ENCODE measurements at places on chromosomes 16 and 17.

DNA sequence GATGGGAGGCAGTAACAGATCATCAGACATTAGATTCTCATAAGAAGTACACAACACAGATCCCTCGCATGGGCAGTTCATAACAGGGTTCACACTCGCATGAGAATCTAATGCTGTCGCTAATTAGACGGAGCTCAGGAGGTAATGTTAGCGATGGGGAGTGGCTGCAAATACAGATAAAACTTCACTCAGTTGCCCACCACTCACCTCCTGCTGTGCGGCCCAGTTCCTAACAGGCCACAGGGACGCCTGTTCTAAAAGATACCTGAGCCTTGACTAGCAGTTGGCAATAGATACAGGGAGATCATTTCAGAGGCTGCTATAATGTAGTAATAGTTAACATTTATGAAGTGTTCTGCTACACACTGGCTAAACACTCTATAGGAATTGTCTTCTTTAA is 4.9 kb downstream of the PTRH2 start:
- no peak for DNase-seq

- DNase-seq: no peak
Measured at GRCh38 chr16:85525420-85526184, 87.5 kb upstream of the GSE1 start.

GRCh38 chr16:53091466-53092211 is 36.8 kb downstream of the CHD9 start:
- peak; percentile 87 for DNase-seq

GRCh38 chr16:84675423-84675822 is 24.4 kb upstream of the USP10 start:
- no peak for DNase-seq

- DNase-seq: no peak
Measured at GRCh38 chr17:54839447-54839846, 61.2 kb upstream of the TOM1L1 start.

GRCh38 chr17:58305626-58306025 is 23.0 kb downstream of the TSPOAP1 start:
- DNase-seq: no peak

- DNase-seq: no peak
Measured at GRCh38 chr17:2608350-2608913, 15.0 kb downstream of the PAFAH1B1 start.

GRCh38 chr17:30495586-30495985 is 18.4 kb downstream of the GOSR1 start:
- no peak for DNase-seq

GRCh38 chr16:89101303-89102040 is 7.8 kb downstream of the ACSF3 start:
- DNase-seq: no peak

DNA sequence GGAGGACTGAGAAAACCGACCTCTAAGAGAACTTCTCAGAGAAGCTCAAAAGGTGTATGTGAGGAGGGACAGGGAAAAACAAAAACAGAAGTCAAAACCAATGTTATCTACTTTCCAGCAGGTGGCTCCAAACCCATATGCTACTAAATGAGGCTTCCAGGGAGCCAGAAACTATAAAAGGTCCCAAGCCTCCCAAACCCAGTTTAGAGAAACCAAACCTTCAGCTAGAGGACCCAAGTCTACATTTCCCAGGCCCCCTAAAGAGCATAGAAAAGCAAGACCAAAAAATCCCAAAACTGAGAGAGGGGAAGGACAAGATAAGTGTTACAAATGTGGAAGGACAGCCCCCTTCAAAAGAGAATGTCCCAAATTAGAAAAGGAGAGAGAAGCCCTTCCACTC is 3.7 kb downstream of the HPR start:
- peak; percentile 7 for DNase-seq

GRCh38 chr17:3792481-3792880 is 8.5 kb downstream of the ITGAE start:
- DNase-seq: no peak

DNA sequence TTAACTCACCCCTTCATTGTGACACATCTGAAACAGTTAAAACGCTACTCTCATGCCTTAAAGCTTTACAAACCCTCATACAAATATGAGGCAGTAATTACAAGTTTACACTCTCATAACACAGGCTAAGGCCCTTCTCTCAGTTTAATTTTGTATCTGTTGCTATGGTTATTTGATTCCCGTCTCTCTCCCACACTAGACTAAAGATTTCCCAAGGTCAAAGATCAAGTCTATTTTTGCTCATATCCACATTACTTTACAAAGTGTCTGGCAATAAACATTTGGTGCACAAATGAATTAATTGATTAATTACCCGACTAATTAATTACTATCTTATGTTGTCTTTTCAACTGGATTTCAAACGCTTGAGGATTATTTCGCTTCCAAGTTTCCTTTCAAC is 86.4 kb upstream of the MYOCD start:
- DNase-seq: no peak

DNA sequence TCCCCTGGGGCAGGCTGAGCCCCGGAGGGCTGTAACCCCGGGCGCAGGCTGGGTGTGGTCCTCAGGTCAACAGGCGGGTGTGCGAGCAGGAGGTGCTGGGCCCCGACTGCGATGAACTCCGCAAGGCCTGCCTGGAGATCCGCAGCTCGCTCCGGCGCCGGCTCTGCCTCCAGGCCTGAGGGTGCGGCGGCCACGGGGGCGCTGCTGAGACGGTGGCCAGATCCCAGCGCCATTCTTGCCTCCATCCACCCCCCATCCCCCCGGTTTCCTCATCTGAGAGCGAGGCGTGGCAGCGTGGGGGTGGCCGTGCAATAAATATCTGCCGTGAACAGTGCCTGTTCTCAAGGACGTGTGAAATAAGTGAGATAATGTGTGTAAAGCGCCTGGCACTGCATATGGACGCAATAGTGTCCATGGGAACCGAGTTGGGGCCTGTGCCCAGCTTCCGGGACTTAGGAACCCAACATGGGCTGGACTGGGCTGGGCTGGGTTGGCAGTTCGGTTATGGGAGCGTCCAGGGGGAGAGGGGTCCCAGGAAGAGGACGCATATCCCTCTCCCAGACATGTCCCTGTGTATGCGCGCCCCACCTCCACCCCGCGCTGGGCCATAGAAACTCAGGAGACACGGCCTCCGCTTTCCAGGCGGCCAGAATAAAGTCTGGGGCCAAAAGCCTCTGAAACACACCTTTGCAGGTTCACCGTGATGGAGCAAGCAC is 15.0 kb downstream of the ZNF213 start:
- peak; percentile 47 for DNase-seq

DNA sequence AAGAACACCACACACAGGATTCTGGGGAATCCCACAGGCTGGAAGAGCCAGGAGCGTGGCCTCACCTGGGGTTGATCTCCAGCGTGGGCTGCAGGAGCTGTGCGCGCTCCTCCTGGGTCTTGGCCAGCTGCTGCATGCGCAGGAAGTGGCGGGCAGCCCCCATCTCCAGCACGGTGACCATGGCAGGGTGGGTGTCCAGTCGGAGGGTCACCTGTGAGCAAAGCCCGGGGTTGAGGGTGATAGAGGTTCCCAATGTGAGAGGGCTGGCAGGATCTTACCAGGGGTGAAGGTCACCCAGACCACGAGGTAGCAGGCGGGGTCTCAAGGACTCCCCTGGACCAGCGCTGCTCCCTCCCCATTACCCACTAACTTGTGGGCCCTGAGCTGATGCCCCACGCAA is 7.4 kb downstream of the DNASE1 start:
- no peak for DNase-seq

DNA sequence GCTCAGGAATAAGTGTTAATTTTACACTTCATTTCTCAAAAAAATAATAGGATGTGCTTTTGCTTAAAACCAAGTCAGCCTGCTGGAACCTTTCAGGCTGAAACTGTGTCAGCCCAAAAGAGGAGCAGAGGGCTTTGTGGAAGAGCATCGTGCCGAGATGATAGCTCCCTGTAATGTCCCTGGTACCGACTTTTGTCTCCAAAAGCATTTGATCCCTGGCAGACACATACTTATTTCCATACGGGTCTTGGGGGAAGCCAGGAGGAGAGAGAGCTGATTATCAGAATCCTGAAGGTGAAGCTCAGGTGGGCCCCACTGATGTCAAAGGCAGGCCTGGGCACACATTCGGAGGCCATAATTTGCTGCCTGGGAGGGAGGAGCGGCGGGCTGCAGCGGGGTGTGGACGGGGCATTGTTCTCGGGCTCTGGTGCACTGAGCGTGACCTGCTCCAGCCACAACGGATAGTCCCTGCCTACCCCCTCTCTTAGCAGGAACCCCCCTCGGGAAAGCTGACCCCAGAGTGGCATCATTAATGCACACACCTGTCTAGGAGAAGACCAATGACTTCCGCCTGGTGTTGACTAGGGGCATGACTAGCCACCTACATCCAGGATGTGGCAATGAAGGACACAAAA is 155.9 kb downstream of the C16orf78 start:
- DNase-seq: no peak

DNA sequence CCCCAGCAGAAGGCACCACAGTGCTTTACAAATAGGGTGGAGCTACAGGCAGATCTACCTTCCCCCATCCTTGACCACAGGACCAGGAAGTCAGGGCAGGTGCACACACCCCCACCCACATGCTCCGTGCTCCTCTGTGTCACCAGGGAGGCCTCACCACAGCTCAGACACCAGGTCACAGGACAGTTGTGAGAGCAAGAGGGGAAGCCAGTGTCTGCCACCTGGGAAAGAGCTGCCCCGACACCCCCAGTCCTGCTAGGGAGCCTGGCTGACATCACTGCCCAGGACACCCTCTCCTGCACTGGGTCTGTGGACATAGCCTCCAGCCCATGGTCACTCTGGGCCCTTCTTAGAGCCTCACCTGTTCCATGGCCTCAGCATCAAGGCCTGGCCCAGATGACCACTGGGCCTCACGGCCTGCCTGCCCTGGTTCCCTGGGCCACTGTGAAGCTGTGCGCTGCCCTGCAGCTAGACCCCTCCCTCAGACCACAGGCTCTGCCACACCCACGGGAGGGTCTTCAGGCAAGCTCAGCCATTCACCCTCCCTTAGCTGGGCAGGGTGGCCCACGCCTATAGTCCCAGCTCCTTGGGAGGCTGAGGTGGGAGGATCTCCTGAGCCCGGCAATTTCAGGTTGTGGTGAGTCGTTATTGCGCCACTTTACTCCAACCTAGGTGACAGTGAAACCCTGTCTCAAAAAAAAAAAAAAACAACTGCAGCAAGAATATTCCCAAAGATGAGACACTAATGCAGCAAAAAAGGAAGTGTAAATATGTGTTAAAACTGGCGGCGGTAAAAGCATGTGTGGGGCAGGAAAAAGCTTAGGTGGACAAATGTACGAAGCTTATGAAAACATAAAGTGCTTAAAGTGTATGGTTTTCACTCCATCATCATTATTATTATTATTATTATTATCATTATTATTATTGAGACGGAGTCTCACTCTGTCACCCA is 14.2 kb downstream of the POLR3K start:
- DNase-seq: no peak

GRCh38 chr16:82583422-82583821 is 43.3 kb upstream of the CDH13 start:
- DNase-seq: no peak

- no peak for DNase-seq
Measured at GRCh38 chr16:9763505-9763904, 418.7 kb downstream of the GRIN2A start.

GRCh38 chr17:1013729-1014090 is 16.8 kb downstream of the TIMM22 start:
- DNase-seq: no peak

GRCh38 chr16:471353-472198 is 46.1 kb downstream of the RAB11FIP3 start:
- DNase-seq: no peak

DNA sequence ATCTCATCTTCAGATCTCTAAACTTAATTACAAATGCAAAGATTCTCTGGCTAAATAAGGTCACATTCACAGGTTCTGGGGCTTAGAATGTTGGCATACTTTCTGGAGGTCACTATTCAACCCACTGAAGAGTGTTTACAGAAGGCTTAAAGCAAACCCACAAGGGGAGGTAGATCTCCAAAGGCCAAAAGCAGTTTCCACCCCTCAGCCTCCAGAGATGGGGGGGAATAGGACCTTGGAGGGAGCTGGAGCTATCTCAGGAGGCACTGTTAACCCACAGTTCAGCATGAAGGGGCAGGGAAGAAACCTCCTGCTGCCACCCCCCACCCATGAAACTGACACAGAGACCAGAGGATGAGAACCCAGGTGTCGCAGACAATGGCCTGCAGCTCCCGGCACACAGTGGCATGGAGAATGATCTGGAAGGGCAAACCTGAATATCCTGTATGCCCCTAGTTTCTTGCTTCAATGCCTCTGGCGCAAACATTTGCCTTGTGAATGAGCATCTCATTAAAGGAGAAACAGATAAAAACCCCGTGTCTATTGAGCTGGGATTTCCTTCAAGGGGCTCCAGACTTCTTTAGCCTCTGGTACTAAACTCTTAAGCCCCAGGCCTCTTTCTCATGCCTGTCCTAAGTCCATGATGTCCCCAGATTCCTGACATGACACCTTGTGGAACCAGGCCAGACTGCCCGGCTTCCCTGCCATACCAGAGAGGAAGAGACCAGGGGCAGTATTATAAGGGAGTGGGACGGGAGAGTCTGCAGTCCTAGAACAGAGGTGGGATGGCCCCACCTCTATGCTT is 103.1 kb upstream of the CDH5 start:
- no peak for DNase-seq

DNA sequence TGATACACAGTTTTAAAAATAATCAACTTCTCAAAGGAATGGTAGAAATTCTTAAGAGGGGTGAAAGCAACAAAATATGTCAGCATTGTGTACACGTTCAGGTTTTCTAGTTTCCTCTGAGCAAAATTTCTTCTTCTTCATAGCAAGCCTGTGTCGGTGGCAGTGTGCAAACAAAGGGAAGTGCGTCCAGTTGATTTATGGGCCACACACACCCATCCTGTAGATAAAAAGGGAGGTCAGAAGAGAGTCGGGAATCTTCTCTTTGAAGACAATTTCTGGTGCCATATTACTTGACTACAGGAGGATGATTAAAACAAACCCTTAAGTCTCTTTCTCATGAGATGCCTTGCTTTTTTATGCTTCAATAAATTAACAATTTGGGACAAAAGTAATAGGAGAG is 484.1 kb upstream of the SALL1 start:
- DNase-seq: no peak

DNA sequence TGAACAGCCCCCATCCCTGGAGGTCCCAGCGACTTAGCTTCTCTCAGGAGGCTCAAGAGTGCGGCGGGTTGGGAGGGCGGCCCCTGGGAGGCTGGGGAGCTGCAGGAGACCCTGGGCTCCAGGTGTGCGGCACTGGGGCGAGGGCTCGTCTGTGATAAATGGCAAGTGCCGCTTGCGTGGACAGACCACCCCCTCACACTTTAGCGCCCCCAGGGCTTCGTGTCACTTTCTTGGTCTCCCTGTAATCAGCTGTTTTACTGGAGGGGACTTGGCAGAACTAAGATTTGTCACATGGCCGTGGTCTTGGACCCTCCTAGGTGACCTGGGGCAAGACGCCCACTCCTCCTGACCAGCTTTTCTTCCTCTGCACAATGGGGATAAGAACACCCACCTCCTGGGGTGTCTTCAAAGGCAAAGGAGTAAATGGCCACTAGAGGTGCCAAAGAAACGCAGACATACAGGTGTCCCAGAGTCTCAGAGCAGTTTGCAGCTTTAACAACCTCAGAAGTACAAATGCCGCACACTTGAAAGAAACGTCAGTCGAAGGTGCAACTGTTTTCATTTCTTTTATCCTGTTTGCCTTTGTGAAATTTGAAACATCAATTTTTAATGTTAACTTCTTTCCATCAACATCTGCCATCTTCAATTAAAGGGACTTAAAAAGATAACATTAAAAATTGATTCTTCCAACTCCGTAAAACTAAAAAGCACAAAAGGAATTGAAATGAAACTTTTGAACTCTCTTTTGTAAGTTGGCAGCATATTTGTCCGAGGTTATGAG is 946 bp downstream of the OSGIN1 start:
- DNase-seq: peak; percentile 25
